ENCODE measurements at places on chromosomes 7 and 10.

- H3K27me3 ChIP-seq = peaks cover 16% of the 10 kb centered on the region
- peaks cover 7% of the 10 kb centered on the region for H3K36me3 ChIP-seq
- H3K4me3 ChIP-seq = no peak overlapping the region
- peaks cover 36% of the 10 kb centered on the region for H3K4me1 ChIP-seq
- no peak for DNase-seq
- H3K27ac ChIP-seq = no peak overlapping the region
Measured at GRCh38 chr7:31056775-31057346, 4.8 kb downstream of the ADCYAP1R1 start.

DNA sequence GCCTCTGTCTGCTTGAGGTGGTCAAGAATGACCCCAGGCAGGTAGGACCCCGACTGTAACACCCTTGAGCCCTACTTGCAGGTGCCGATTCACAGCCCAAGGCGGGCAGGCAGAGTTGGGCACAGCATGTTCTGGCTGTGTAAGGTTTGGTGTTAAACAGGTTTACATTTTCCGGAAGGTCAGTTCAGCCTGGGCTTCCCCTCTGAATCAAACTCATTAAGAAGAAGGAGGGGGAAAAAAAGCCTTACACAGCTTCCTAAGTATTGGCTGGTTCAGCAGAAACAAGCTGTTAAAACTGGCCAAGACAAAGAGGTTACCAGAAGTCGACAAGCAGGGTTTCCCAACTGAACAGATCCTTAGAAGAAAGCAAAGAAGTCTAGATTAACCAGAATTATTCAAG is 132.7 kb downstream of the PRPF18 start:
- no peak overlapping the region for H3K27ac ChIP-seq
- DNase-seq = no peak
- H3K4me1 ChIP-seq = peaks cover 7% of the 10 kb centered on the region
- H3K4me3 ChIP-seq = no peak overlapping the region

DNA sequence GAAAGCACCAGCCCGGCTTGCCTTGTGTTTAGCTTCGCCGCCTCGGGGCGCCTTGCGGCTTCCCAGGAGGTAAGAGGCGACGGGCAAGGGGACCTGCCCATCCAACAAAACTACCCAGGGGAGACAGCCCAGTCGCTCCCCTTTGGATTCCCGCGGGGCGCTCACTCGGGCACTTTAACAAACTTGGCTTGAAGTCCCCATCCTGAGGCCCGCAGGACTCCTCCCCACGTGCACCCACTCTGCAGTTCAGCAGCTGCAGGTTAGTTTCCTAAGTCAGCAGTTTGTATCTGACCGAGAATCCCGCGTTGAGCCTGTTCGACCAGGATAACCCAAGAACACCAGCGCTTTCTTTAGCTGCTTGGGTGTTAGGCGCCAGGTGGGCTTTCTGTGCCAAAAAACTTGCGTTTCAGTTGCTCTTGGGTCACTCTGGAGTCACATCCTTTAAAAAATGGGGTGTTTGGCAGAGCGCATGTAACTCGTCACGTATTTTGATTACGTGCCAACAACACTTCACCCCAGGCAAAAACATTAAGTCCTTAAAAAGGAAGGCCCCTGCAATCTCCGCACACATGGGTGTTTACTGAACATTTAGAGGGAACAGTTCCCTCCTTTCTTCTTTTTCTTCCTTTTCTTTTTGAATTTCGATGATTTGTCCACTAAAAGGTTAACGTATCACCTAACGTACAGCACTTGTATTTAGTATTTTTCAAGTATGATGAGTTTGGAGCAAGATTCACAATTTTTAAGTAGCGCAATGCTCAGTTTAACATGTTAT is 876 bp downstream of the DNAH11 start:
- H3K36me3 ChIP-seq = no peaks in the 10 kb centered on the region
- H3K27ac ChIP-seq = no peak overlapping the region
- H3K4me3 ChIP-seq = peak overlapping the region; percentile 88

- DNase-seq = peak; percentile 68
- no peak overlapping the region for H3K27ac ChIP-seq
- H3K4me3 ChIP-seq = no peak overlapping the region
- peaks cover 8% of the 10 kb centered on the region for H3K36me3 ChIP-seq
- H3K4me1 ChIP-seq = no peaks in the 10 kb centered on the region
- no peaks in the 10 kb centered on the region for H3K27me3 ChIP-seq
Measured at GRCh38 chr10:121886997-121887622, 40.7 kb downstream of the ATE1 start.

DNA sequence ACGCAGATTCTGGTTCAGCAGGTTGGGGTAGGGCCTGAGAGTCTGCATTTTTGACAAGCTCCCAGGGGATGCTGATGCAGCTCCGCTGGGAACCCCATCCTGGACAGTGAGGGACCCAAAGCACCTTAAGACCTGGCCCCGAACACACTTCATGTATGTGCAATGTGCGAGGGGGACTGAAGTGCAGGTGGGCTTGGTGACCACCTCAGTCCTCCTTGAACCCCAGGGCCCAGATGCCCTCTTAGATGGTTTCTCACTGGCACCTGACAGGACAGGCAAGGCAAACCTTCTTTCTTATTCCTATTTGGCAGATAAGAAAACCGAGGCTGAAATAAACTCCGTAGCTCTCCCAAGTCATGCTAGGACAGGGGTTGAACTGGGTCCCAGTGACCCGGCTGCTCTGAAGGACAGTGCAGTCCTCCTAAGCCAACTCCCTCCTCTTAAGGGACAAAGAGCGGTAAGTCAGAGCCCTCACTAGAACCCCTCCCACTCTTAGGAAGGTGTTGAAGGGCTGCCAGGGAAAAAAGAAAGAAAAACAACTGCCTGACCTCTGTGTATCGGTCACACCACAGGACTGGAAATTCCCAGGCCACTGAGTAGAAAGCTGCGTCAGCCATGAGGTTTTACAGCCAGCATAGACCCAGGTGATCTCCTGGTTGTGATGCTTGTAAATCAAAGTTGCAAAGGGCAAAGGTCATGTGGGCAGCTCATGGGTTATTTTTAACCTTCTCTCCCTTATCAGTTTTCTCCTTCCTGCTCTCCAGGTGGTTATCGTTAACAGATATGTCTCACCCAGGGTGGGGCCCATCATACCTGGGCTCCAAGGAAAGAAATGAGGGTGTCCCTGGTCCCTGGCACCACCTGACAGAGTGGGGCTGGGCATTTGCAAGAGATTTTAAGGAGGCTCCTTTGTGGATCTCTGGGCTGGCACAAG is 90.9 kb upstream of the SMNDC1 start:
- no peak for DNase-seq
- peaks cover 5% of the 10 kb centered on the region for H3K36me3 ChIP-seq
- peaks cover 48% of the 10 kb centered on the region for H3K4me1 ChIP-seq
- H3K27ac ChIP-seq = no peak overlapping the region
- H3K27me3 ChIP-seq = peaks cover 7% of the 10 kb centered on the region

GRCh38 chr7:131800531-131800930 is 244.1 kb upstream of the PODXL start:
- H3K4me3 ChIP-seq = no peak overlapping the region
- H3K4me1 ChIP-seq = peaks cover 5% of the 10 kb centered on the region
- no peak for DNase-seq
- no peaks in the 10 kb centered on the region for H3K36me3 ChIP-seq
- H3K27ac ChIP-seq = no peak overlapping the region
- H3K27me3 ChIP-seq = peaks cover 2% of the 10 kb centered on the region

GRCh38 chr7:128299109-128299607 is 44.5 kb downstream of the RBM28 start:
- H3K27me3 ChIP-seq = no peaks in the 10 kb centered on the region
- peaks cover 15% of the 10 kb centered on the region for H3K4me1 ChIP-seq

DNA sequence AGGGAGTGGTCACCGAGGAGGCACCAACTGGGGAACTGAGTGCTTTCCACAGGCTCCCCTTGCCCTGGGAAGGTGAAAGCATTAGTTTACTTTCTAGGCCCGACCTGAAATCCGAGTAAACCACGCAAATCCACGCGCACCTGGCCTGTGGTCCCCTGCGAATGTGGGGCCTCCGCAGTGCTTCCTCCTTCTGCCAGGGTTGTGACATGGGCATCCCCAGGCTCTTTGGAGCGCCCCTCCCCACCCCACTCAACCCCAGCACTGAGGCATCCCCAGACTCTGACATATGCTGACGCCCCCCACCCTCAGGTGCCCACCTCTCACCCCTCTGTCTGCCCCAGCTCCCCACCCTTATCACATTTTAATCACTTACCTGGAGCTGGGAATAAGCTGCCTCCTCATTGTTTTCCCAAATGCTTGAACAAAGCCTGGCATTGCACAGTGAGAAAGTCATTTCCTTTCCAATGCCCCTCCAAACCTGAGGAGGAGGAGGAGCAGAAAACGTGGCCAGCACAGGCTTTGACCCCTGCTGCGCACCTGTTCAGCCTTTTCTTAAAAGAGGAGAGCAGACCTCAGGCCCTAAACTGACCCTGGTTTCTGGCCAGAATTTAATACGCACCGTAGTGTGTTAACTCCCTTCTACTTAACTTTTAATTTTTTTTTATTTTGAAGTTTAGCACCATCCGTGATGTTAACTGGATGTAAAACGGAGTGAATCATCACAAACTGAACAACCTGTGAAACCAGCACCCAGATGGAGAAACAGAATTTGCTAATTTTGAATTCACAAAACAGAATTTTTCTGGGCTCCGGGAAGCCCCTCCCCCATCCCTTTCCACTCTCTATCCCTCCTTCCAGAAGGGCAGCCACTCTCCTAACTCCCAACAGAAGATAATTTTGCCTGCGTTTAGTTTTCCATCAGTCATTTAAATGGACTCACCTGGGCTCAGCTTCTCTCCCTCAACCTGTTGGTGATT is 129.4 kb downstream of the WDR11 start:
- peaks cover 29% of the 10 kb centered on the region for H3K4me1 ChIP-seq
- H3K27me3 ChIP-seq = peaks cover 7% of the 10 kb centered on the region
- H3K27ac ChIP-seq = no peak overlapping the region
- H3K4me3 ChIP-seq = peak overlapping the region; percentile 53
- no peak for DNase-seq

DNA sequence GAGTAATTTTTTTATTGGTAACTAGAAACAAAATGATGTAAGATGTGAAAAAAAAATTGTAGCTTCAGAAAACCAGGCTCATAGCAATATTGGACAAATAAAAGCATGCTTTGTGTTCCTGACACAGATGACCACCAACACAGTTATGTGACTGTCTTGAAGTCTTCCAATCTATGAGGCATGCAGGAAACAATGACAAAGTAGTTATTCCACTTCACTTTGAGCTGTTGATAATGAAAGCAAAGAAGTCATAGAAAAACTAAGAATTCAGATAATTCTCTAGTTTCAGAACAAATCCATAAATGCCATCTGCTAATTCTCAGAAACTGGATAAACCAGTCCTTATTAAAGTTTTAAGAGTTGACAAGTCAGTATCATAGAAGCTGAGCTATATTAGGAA is 378.4 kb upstream of the SEMA3D start:
- H3K27me3 ChIP-seq = no peaks in the 10 kb centered on the region
- no peak for DNase-seq
- H3K4me1 ChIP-seq = no peaks in the 10 kb centered on the region
- H3K36me3 ChIP-seq = no peaks in the 10 kb centered on the region

- peaks cover 10% of the 10 kb centered on the region for H3K27me3 ChIP-seq
- H3K4me1 ChIP-seq = peaks cover 42% of the 10 kb centered on the region
- peaks cover 27% of the 10 kb centered on the region for H3K36me3 ChIP-seq
- H3K27ac ChIP-seq = peak overlapping the region; percentile 94
- peak overlapping the region; percentile 97 for H3K4me3 ChIP-seq
Measured at GRCh38 chr10:126906704-126907422, 1.6 kb downstream of the DOCK1 start.

DNA sequence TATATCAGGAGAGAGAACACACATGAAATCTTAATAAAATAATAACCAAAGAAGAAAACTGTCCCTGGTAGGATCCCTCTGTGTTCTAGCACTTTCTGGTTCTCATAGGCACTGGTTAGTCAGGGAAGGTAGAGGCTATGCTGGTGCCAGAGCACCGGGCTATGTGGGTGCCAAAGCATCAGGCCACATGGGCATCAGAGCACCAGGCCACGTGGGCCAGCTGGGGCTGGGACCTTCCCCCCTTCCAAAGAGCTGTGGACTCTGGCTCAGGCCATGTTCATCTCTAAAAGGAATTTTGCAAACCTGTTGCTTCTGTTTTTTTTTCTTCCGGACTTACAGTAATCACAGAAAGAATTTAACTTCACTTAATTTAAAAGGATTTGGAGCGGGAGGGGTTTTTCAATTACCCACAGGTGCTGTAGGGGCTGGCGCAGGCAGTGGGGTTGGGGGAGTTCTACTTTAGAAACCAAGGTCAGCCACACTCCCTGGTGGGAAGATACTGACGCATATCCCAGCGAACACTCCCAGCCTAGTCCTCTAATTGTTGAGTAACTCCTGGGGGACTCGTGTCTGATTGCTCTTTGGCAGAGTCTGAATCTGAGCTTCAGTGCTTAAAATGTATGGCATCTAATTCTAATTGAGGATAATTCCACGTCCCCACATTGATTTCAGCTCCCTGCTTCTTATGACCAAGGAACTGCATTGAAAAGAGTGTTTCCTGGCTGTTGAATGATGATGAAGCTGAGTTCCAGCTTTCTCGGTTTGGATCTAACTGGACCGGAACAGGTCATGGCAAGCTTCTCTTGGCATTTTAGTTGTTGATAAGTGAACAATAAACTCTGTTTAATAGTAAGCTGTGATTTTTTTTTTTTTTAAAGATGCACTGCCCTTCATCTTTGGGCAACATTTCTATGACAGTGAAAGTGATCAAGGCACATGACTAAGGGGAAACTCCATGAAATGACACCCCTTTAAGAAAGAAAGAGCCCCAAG is 110.7 kb upstream of the FZD8 start:
- H3K27me3 ChIP-seq = peaks cover 6% of the 10 kb centered on the region
- no peak overlapping the region for H3K4me3 ChIP-seq
- peaks cover 40% of the 10 kb centered on the region for H3K4me1 ChIP-seq
- H3K27ac ChIP-seq = no peak overlapping the region
- H3K36me3 ChIP-seq = no peaks in the 10 kb centered on the region
- no peak for DNase-seq

All from endothelial cell (in vitro differentiated cells).